ENCODE measurements at places on chromosomes 12 and 14. TPM values are rescaled to one million over a fixed set of nuclear protein-coding genes. Genes with fewer than 3 reads are reported as not detected.

- DNase-seq: peak; percentile 41
Observed at GRCh38 chr12:139585-139984, 73.0 kb downstream of the IQSEC3 start.

The HEBP1 gene
- polyA plus RNA-seq: 61.2 TPM

The CIT gene
- polyA plus RNA-seq: 28.9 TPM

GRCh38 chr14:23209651-23210423 lies 26.4 kb upstream of the SLC7A8 start:
- DNase-seq: no peak

- no peak for DNase-seq
Observed at GRCh38 chr14:66038618-66039017, 447.6 kb upstream of the CCDC196 start.

GRCh38 chr12:104136577-104136976 lies 1.4 kb downstream of the NFYB start:
- peak; percentile 7 for DNase-seq

The RPS6KA5 gene
- polyA plus RNA-seq: 3.2 TPM

GRCh38 chr12:111161898-111162297 lies 207.0 kb downstream of the PHETA1 start:
- DNase-seq: no peak

DNA sequence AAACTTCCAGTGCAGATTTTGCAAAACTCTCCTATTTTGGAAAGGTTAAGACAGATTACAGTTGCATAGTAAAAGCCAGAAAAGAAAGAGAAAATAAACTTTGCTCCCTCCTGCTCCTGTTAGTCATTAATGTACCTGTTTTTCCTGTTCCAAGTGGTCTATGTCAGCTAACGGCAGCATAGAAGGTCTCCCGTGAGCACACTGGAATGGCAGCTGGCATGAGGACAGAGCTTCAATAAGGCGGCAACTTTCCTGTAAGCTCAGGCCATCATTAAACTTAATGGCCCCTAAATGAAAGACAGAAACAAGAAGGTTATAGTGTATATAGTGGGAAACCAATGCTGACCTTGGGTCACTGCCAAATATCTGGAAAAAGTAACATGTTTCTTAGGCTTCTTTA lies 16.0 kb downstream of the EIF2B2 start:
- DNase-seq: no peak

GRCh38 chr12:95549392-95550084 lies 1.7 kb downstream of the USP44 start:
- no peak for DNase-seq

The KCNK13 gene
- 0.15 TPM for polyA plus RNA-seq

The DBX2 gene
- not detected for polyA plus RNA-seq

DNA sequence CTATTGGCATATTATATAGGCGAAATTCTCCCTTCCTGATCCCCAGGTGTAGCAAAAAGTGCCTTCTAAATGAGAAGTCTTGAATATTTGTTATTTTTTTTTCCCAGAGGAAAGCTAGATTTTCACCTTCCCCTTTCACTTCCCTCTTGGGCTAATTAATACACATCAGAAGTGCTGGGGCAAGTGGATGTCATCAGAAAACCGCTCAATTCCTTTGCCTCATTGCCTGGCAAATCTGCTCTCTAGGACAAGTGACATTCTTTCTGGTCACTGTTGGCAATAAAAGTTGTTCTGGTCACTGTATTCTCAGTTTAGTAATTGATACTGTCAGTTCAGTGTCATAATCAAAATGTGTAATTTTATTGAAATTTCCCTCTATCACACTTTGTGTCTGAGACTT lies 174.5 kb downstream of the ETNK1 start:
- DNase-seq: no peak

DNA sequence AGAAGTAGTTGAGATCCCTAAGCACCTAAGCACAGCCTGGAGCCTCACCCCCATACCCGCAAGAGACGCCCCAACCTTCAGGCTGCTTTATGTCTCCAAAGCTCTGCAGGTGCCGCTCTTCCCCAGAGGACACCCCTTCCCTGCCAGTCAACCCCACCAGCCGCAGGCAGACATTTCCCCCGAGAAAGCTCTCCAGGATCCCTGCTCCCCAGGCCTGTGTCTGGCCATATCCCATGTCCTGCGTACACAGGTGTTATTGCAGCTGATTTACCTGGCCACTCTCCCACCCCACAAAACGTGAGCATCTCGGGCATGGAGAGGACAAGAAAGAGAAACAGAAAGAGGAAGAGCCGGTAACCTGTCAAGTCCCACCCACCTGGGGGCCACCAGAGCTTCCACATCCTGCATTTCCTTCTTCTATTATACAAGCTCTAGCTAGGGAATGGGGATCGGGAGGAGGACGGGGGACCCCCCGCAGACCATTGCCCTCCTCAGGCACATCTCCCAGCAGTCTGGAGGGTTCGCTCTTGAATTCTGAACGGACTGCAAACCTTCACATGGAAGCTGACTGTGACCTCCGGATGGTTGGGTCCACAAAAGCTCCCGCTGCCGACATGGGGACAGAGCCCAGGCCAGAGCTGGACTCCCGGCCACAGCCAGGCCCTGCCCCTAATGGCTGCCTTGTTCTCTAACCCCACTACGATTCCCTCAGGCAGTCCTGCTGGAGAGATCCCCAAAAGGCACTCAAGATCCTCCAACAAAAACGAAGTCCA lies 17.6 kb downstream of the CCDC88C start:
- no peak for DNase-seq

DNA sequence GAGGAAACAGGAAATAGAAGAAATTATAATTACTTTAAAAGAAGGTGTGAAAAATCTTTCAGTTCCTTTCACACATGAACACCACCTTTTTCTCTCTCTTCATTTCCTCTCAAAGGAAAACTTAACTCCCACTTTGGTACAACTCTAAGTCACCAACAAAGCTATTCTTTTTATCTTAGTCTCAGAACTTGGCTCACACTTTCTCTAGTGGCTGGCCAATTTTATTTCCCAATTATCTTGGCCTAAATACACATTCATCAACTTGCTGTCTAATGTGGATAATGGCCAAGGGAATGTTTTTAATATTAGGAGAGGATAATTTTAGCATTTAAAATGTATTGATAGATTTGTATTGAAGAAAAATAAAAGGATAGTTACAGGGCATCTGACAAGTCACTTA lies 64.5 kb upstream of the NAV3 start:
- peak; percentile 23 for DNase-seq

The DAO gene
- polyA plus RNA-seq: not detected

DNA sequence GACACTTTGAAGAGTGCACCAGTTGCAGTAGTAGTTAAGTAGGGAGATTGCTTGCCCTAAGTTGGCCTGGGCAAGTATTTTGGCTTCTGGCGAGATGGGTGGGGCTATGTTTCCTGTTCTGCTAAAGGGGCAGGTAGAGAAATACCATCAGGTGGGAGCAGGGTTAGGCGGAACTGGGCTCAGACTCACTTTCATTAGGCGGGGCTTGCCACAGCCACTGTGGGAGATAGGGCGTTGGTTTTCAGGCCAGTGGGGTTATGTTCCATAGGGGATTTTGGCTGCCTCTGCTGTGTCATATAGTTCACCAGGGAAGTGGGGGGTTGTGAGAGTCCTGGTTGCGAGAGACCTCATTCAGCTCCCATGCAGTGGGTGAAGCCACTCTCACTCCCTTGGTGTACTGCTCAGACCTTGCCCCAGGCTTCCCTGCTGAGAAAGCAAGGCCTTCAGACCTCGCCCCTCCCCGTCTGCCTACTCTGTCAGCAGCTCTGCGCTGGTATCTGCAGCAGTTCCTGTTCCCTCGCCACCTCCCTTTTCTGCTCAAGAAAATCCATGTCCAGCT lies 43.3 kb downstream of the AEBP2 start:
- no peak for DNase-seq

- DNase-seq: no peak
Observed at GRCh38 chr14:83470466-83470865, 1936.8 kb upstream of the SEL1L start.

- DNase-seq: no peak
Observed at GRCh38 chr12:94678379-94678778, 28.0 kb upstream of the TMCC3 start.

GRCh38 chr12:15151161-15152091 lies 69.8 kb downstream of the RERG start:
- DNase-seq: no peak

GRCh38 chr14:73323896-73324399 lies 86.6 kb downstream of the PAPLN start:
- DNase-seq: no peak

GRCh38 chr14:101055106-101055662 lies 151.7 kb upstream of the RTL1 start:
- no peak for DNase-seq

DNA sequence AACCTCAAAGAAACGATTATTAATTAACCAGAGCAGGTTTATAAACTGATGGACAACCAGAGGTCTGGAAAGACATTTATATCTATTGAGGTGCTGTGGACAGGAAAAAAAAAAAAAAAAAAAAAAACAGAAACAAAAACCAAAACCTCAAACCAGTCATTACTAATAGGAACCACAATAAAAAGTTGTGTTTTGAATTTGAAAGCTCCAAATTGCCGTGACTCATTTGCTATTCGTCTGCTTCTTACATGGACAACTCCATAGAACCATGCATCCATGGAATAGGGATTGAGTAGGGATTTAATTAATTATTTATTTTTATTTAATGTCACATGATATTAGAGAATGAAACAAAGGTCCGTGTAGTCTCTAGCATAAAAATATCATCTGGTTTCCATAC lies 134.1 kb upstream of the SSTR1 start:
- no peak for DNase-seq

The IFNG-AS1 gene
- 0.12 TPM for polyA plus RNA-seq

The LRRC10 gene
- not detected for polyA plus RNA-seq

GRCh38 chr14:24339284-24340151 lies at the start of gene RIPK3:
RIPK3 (minus strand) TSS chr14:24339991; CDS start chr14:24339826, 165 bp downstream.
- no peak for DNase-seq

The CPNE6 gene
- not detected for polyA plus RNA-seq

DNA sequence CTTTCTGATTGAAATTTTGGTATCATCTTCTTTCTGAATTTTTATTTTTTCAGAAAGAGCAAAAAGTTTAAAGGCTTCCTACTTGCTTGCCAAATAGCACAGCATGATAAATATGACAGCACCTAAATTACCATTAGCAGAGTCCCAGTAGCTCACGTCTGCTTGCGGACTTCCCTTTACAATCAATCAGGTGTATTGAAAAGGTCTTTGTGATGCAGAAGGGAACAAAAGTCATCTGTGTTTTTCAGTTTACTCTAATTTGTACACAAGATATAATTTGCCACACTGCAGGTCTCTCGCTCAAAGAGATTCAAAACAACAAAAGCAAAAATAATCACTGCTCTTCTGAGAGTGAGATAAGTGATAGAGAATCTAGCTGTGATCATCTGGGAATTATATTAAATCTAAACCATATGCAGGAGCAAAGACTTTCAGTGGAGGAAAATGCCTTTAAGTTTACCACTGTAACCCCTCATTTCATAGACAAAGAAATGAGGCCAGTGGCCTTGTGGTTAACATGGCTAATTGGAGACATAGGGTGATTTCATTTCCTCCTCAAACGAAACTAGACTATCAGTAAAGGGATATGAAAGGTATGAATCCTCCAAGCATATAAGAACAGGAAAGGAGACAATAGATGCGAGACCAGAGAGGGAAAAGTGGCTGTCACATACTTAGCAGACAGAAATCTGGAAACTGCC lies 240.8 kb upstream of the TMPO start:
- DNase-seq: no peak

DNA sequence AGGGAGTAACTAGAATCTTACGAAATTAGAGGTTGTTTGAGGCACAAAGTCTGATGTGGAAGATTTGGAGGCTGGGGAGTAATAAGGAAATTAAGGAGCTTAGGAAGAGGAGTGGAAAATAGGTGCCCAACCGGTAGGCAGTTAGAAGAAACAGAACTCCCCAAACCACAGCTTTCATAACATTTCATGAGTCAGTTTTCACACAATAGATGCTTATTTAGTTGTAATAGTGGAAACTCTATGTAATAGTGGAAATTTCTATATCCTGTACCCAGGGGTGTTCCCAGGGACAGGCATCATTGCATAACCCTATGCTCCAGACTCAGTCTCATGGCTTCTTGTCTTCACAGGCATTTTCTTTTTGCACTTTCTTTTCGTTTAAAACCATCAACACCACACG lies 8.3 kb downstream of the C3AR1 start:
- DNase-seq: no peak

DNA sequence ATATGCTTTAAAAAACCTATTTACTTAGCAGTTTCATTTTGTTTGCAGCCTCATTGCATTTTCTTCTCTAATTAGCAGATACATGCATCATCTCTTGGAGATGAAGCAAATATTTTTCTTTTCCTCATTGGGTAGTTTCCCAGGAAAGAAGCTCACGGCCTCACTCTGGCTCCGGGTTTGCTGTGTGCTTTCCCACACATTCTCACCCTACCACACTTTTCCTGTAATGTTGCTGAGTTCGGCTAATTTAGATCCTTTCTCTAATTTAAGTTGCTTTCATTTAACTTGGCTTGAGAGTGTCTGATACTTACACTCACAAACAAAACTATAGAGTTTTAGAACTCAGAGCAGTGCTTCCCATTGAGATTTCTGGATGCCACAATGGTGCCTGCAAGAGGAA lies 928.2 kb downstream of the NRXN3 start:
- DNase-seq: no peak

DNA sequence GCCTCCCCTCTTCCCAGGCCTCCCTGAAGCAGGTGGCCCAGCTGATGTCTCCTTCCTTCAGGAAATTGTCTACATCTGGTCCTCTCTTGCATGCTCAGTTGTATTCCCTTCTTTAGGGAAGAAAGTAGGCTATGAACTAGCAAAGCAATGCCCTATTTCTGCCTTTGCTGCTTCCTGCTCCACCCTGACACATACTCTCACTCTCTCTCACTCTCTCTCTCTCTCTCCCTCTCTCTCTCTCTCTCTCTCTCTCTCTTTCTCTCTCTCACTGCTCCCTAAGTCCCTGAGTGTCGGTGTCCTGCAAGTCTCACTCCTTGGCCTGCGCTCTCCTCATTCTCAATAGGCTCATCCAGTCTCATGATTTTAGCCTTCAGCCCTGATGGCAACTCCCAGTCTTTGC lies 19.4 kb upstream of the PARP11 start:
- no peak for DNase-seq

- no peak for DNase-seq
Observed at GRCh38 chr14:37992499-37992898, 215.2 kb upstream of the SSTR1 start.

GRCh38 chr12:49028666-49029275 lies 10.2 kb upstream of the PRKAG1 start:
- DNase-seq: no peak

- DNase-seq: no peak
Observed at GRCh38 chr12:56160193-56160763, 2.1 kb downstream of the MYL6 start.

GRCh38 chr12:48122065-48122834 lies 3.1 kb downstream of the PFKM start:
- no peak for DNase-seq

GRCh38 chr14:66069036-66069435 lies 417.1 kb upstream of the CCDC196 start:
- DNase-seq: no peak

Data from right lung (tissue), 10 donors.